ENCODE measurements at places on chromosomes 6 and 20. TPM values are rescaled to one million over a fixed set of nuclear protein-coding genes. Genes with fewer than 3 reads are reported as not detected.

- no peak for DNase-seq
Measured at GRCh38 chr6:46794068-46794467, 879 bp downstream of the MEP1A start.

DNA sequence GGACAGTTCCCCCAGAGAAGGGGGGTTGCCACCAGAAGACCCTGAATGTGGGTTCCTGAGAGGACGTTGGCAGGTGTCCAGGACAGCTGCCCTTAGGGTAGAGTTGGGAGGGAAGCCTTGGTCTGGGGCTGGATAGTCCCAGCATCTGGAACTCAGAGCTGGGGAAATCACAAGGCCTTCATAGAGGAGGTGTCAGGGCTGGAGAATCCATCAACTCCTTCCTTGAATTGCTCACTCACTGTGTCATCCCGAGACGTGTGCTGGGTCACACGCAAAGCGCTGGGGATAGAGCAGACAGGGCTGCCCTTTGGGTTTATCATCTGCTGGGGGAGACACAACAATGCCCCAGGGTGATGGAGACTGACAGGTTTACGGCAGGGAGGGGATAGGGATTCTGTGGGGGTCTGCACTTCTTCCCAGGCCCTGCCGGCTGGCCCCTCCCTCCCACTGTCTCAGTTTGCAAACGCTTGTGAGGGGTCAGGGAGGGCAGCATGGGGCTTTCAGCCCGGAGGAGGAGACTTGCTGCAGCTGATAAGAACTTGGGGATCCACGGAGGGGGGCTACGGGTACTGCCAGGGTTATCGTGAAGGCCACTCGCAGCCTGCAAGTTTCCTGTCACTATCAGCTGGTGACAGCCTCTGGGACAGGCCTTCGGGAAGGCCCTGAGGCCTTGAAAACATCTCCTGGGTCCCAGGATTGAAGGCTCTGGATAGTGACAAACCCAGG is 18.6 kb downstream of the RBM38 start:
- no peak for DNase-seq

GRCh38 chr6:17197607-17198006 is 83.6 kb upstream of the RBM24 start:
- no peak for DNase-seq

DNA sequence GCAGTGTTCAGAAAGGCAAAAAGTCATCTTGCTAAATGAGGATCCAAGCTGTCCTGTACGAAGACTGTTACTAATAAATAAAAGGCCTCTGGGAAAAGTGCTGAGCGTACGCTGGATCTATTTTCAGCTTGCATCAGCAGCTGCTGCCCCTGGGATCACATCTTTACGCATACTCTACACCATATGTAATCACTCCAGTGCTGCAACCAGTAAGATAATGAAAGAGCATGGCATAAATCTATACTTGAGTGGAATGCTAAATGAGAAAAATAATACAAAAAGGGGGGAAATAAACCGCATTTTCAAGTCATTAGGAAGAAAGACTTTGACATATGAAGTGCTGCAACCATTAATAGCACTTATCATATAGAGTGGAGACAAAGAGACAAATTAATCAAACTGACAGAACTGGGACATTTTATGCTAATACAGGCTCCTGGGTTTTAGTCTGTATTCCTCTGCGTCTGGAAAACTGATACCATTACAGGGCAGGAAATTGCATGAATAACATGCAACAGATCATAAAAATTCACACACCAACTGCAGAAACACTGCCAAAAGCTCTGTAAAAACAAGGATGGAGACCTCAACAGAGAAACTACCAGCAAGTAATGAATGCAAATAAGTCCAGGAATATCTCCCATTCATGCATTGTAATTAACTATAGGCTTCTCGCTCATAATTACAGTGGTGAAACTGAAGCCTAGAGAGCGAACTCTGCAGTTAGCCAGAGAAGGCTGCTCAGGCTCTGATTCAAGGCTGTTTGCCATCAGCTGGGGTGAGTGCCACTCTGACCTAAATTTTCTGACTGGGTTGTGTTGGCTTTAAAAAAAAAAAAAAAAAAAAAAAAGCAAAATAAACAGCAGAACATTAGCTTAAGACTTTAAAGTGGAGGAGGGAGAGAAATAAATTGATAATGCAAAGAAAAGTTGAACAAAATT is 83.8 kb downstream of the GJA10 start:
- DNase-seq, result no peak

DNA sequence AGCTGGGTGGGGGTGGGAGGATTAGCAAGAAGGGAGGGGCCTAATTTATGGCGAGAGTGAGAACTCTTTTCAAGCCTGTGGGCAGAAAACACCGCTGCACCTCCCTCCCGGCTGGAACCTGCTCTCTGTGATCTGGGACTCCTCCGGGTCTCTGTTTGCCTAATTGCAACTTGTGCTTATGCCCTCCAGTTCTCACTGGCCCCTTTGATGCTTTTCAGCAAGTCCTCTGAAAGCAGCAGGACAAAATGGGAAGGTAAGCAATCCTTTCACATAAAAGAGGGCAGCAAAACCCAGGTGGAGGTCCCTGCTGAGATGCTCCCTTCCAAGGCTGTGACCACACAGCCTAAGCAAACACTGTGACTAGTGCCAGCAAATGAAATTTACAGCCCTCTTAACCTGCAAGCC is 523.0 kb upstream of the FLRT3 start:
- DNase-seq, result no peak

LPA gene
- total RNA-seq, result not detected

- peak; percentile 2 for DNase-seq
Measured at GRCh38 chr20:5689463-5689862, 60.7 kb upstream of the SHLD1 start.

SAMD10 gene
- 2.9 TPM for total RNA-seq

CASS4 gene
- total RNA-seq, result 3.1 TPM

DNA sequence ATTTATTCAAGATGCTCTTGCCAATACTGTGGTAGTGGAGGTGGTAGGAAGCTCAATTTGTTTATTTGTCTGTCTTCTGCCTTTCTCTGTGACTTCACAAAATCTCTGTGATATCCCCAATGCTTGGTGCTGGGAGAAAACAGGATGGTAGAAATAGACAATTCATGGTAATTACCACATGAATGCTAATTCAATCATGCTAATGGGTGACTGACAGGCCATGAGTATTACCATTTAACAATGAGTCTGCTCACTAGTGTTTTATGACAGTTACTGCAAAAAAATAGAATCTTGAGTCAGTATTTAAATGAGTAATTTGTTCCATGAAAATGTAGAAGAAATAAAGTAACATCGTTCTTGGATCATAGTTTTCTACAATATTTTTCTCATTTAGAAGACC is 52.3 kb upstream of the FABP7 start:
- DNase-seq, result no peak

DNA sequence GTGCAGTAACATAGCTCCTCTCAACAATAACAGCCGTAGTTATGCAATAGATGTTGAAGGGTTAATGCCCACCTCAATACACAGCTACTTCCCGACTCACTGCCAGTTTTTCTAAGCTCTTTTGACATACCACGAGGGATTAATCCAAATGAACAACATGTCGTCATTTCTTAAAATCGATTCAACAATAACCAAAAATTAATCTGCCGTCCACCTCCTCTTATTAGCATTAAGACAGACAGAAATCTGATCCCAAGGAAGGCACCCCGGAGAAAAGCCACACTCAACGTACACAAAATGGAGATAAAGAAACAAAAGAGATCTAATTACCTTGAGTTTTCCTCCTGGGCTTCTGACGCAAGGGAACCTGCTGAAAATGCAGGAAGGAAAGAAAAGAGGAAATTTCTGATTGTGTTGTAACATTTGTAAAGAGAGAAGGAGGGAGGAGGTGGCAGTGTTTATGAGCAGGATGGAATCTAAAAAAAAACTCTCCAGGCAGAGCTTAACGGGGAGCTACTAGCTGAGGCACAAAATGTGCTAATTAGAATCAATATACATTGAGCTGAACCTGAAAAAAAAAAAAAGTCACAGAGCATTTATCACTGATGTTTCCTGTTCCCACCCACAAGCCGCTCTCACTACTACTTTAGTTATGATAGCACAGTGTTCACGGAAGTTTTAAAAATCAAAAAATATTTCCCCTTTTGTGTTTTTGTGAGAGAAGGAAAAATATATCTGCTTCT is 109.3 kb downstream of the IPCEF1 start:
- no peak for DNase-seq

GRCh38 chr6:27297857-27298730 is 14.0 kb downstream of the POM121L2 start:
- DNase-seq, result no peak

- DNase-seq, result no peak
Measured at GRCh38 chr6:30877419-30878262, 6.7 kb upstream of the DDR1 start.

VSX1 gene
- not detected for total RNA-seq

DNA sequence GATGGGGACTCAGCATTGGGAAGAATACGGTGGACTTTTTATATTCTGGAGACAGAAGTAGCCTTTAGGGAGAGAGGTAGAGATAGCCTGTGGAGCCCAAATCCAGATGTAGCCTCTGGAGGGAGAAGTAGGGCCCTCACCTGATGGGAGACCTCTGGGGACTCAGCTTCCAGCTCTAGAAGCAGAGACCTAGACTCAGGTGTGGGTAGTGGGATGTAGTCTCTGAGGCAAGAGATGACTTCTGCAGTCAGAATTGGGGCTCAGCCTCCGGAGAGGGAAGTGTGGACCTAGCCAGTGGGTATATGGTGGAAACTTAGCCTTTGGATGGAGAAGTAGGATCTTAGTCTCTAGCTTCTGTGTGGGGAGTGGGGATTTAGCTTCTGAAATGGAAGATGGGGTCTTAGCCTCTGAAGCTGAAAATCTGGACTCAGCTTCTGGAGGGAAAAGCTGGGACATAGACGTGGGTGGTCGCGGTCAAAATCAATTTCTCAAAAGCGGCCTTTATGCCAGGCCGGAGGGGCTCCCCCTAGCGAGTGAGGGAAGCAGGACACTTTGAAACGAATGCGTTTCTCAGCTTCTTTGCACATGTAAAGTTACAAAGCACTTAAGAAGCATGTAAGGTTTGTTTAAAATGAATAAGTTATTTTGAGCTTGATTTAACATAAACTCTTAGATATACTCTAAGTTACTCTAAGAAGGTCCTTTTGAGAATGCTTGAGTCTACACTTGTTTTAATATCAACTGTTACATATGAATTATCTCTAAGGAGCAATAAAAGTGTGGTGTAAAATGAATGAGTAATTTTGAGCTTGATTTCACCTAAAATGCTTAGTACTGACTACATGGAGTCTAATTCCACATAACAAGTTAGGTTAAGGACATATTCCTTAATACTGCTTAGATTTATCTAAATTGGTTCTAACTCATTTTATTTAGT is 12.9 kb upstream of the ZNF343 start:
- DNase-seq, result no peak

TAGAP gene
- total RNA-seq, result 5.7 TPM

- DNase-seq, result no peak
Measured at GRCh38 chr6:36886950-36887618, 1.3 kb downstream of the C6orf89 start.

TFAP2A gene
- total RNA-seq, result 1.9 TPM

GRCh38 chr20:32871627-32872160 is 13.0 kb downstream of the EFCAB8 start:
- DNase-seq, result no peak

- no peak for DNase-seq
Measured at GRCh38 chr6:52497652-52498408, 77.7 kb downstream of the EFHC1 start.

Measured in mesenteric fat pad (tissue), 1 donor.